AG04450 (cell line): ENCODE measurements at places on chromosomes 7 and 10. TPM values are rescaled to one million over a fixed set of nuclear protein-coding genes. Genes with fewer than 3 reads are reported as not detected.

GRCh38 chr10:110036640-110037039, 28.9 kb downstream of the ADD3 start:
- DNase-seq: no peak

GRCh38 chr10:8705415-8705814, 650.9 kb downstream of the GATA3 start:
- DNase-seq: no peak

DNA sequence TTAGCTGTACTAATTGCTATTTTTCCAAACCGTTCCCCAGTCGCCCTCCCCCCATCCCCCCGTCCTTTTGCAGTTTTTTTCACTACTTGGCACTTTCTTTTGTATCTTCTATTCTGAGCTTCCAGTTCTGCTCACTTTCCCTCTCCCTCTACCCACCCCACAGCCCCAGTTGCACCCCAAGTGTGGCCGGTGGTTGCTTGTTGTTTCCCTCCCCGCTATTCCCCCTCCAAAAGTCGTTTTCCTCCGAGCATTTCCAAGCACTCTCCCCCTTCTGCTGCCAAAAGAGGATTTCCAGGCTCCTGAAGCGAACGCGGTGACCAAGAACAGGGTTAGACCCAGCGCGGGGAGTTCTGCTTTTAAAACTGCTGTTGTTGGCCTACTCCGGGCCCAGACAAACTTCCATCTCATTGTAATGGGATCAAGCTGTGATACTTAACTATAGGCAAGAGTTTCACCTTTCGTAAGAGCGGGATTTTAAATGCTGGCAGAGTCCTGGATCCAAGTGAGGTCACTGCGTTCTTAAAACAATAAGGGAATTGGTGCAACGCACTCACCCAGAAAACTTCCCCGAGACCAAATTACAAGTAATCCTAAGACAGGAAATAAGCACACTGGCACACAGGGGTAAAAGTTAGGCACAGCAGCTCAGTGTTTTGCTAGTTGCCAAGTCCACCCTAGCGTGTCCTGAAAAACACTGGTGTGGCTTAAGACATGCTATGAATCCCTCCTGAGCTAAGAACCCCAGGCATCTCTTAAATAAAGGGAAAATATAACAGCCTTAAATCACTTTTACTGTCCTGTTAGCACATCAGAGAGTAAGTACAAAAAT, 1.5 kb upstream of the RGS10 start:
- DNase-seq: no peak

DNA sequence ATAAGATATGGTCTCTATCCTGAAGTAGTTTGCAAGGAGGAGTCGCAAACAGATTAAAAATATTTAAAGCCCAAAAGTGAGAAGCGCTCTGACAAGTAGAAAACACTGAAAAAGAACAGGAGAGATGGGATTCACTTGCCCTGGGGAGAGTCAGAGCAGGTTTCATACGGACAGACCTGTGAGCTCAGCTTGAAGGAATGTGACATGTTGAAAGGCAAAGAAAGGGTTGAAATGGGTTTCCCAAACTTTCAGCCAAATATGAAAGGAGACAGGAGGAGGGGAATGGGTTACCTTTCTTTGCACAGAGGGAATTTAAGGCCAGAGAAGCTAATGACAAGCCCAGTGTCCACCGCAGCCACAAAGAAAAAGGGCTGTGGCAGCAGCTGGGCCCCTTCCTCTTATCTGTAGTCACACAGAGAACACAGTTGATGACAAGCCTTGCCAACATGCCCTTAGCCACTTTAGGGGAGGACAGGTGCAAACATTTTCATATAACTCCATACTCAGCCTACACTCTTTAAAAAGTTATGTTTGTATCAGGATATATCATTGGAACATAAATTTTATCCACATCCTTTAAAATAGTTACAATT, 14.9 kb downstream of the HOXA1 start:
- DNase-seq: no peak

- no peak for DNase-seq
Measured at GRCh38 chr10:8378198-8378983, 323.9 kb downstream of the GATA3 start.

DNA sequence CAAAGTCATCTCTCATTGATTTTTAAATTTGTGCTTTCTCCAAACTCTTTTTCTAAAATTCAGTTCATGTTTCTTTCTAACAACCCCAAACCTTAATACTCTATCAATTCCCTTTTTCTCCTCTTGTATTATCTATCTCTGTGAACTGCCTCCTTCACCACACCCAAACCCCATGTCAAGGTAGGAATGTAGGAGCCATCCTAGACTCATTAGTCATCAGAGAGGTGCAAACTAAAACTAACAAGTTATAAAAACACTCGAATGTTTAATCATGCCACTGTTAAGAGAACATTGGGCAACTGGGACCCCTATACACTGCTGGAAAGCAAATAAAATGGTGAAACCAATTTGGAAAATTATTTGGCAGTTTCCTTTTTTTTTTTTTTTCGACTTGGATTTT, 533.8 kb upstream of the LRRN3 start:
- DNase-seq: no peak

DNA sequence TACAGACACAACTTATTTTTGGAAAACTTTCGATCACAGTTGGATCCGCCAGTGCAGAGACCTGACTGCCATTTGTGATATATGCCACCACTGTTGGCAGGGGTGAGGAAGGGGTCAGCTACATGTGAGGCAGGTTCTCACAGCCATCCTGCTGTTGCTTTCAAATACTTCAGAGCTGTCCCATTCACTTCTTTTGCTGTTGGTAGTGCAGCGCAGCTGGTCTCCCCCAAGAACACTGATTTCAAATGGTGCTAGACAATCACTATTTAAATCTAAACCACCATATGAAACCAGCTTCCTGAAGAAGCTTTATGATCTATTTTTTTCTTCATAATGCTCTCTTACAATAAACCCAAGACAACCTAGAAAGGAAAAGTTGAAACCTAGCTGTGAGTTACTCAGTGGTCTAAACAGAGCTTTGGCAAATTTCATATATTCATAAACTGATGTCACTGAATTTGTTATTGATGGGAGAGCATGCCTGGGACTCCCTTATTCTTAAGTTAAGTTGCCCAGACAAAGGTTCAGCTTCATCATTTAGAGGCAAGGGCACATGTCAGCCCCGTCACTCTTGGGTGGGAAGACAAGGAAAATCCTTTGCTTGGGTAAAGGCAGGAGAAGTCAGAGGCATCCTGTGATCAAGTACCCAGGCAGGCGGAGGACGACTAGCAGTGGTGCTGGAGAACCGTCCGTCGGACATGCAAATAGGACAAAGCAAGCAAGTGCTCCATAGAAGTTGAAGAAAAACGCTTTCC, 143.4 kb upstream of the KLF14 start:
- DNase-seq: no peak

- DNase-seq: no peak
Measured at GRCh38 chr7:43112941-43113621, 634 bp downstream of the HECW1 start.

- peak; percentile 75 for DNase-seq
Measured at GRCh38 chr10:29804025-29804852, 169.5 kb upstream of the SVIL start.

GRCh38 chr7:152759949-152760853, 649 bp downstream of the ACTR3B start:
- no peak for DNase-seq

GRCh38 chr10:30917789-30918188, 113.9 kb downstream of the ZNF438 start:
- no peak for DNase-seq

DNA sequence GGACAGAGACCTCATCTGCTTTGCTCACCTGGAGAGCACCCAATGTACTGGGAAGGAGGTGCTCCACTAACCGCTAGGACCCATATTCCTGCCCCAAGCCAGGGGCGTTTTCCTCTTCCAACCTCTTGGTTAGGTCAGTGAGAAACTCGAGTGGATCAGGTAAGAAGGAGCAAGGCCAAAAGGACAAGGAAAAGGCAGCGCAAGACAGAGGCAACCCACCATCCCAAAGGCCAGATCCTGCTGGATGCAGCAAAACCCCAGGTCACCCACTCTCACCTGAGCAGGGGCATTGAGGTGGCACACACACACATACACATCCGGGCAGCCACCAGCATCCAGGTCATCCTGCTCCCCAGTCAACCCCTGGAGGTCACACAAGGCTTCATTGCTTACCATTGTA, 105.1 kb downstream of the GRID1 start:
- DNase-seq: no peak

GRCh38 chr10:18293536-18294510, 153.6 kb downstream of the CACNB2 start:
- no peak for DNase-seq

The CCL24 gene
- not detected in 2 replicates for polyA plus RNA-seq

The IFIT1B gene
- polyA plus RNA-seq: not detected in 2 replicates
